Small intestine (tissue), 16 donors: ENCODE measurements at places on chromosomes 5 and 9.

DNA sequence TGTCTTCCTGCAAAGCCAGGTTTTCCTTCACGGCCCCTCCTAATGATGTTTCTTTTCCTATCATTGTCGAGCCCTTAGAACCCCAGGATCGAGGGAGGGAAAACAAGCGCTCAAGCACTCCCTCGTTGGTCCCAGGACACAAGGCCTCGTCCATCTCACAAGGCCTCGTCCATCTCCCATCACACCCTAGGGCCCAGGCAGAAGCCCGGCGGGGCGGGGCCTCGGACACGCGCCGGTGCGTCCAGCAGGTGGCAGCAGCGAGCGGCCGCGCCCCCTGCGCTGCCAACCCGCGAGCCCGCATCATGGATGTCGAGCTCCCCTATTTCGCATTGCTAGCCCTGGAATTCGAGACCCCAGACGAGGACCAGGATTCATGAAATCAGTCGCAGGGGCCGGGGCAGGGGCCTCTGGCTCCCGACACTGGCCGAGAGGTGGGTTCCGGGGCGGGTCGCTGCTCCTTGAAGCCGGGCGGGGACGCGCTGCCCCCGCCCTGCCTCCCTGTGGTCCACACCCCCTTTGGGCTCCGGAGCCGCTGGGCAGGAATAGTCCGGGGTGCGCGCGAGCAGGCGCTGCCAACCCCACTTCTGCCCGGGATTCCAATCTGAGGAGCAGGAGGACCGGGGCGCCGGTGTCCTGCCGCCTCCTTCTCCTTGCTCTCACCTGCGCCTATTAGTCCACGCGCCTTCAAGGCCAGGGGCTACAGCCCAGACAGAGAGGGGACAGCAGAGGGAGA, at the start of gene ABLIM3:
Gene ABLIM3 (plus strand): TSS at position 270 of the 733 bp plus-strand sequence. CDS start 603 bp downstream, outside the sequence.
- peak; percentile 44 for DNase-seq

DNA sequence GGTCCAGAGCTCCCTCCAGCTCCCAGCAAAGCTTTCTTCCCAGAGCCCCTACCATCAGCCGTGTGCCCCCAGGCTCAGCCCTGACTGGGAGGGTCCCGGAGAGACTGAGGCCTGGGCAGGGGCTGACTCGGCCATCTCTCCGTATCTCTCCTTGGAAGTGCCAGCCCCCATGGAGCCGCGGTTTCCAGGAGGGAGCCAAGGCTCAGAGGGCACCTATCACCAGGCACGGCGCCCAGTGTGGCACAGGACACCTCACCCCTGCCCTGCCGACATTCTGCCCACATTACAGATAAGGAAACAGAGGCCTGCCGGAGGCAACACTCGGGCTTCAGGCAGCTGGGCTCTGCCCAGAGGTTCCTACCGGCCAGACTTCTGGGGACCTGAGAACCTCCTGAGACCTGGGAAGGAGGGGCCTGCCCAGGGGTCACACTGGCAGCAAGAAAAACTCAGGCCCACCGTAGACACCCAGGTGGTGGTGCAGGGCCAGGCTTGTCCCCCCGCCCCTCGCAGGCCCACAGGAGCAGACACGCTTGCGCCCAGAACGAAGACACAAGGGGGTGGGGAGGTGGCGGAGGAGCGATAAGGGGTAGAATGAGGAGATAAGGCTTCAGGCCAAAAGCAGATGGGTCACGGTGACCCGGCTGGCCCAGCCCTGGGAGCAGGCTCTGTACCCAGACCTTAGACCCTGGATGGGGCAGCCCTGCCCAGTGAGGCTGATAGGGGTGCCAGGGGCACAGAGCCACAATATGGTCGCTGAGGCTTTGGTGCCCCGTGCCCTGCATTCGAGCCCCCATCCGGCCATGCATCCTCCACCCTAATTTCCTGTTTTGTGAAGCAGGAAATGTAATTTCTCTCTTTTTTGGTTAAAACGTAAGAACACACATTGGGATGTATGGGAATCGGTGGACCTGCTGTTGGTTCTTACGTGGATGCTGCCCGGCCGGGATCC, 11.8 kb downstream of the NR5A1 start:
- DNase-seq: no peak

DNA sequence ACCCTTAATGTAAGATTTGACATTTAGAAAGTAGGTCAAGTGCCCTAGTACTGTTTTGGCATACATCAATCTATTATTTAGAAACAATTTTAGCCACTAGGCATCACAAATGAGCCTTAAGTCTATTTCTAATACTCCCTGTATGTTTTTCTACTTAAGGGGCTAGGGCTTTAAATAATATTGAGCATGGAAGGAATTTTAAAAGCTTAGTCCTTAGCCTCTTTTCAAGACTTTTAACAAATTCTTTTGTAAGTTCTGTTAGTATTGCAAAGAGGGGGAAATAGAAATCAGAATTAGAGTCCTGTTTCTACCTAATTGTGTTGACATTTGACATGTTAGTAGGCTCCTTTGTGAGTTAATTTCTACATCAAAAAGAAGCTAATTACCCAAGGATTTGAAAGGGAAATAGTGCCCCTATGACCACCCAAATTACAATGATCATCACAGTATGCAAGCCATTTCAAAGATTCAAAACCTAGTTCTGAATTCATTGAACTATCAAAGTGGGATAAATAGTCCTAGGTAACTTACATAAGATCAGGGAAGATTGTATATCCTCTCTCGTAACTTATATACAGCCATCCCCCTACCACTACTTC, 647.8 kb upstream of the ACO1 start:
- DNase-seq: no peak

- peak; percentile 51 for DNase-seq
Observed at GRCh38 chr9:92961627-92962302, 14.4 kb downstream of the FGD3 start.

DNA sequence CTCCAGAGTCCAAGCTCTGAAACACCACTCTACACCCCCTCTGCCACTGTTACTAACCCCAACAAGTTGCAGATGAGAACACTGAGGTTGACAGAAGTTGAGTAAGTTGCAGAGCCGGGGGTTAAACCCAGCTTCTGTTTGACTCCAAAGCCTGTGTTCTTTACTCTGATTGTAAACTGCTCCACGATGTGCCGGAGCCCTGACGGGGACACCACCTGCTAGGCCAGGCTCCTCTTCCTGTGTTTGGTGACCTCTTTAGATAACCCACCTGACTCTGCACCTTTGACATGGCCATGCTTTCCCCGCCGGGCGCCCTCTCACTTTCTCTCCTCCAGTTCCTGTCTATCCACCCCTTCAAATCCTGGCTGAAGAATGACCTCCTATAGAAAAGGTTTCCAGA, 96.7 kb downstream of the PAX5 start:
- no peak for DNase-seq

DNA sequence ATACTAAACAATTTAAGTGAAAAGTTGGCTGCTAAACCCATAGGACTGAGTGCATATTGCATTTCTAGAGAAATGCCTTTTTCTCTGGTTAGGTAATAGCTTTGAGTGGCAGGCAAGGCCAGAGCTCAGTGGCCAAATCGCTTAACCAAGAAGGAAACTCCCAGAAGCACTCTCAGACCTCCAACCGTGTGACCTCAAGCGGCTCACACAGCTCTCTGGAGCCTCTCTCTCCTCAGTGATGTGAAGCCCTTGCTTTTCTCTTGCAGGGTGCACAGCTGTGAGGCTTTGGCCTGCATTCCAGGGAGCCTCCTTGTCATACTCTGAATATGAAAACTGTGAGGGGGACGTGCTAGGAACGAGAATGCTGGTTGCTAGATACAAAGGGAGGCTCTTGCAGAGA, 106.7 kb downstream of the INSYN2B start:
- DNase-seq: no peak

- peak; percentile 18 for DNase-seq
Observed at GRCh38 chr9:122498883-122499288, 11.7 kb upstream of the OR1J2 start.

DNA sequence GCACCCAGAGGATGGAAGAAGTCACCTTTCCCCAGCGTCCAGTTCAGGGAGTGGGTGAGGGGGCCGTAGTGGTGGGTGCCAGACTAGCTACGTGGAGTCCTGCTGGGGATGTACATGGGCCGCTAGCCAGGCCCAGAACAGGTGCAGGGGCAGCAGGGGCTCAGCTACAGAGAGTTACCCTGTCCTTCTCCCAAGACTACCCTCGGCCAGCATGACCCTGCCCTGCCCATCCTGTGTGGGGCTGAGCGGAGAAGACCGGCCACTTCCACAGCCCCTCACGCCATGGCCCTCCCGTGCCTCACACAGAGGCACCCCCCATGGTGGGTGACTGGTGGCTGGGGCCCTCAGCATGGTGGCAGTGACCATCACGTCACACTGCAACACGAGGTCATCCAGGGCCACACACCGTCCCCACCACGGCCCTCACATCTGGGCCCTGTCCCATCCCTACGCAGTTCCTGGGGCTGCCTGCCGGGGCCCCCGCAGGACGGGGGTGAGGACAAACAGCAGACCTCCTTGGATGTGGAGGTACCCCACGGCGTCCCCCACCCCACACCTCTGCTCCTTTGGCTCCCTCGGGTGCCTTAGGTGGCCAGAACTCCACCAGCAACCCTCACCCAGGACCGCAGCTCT, 977 bp upstream of the DPP7 start:
- no peak for DNase-seq

DNA sequence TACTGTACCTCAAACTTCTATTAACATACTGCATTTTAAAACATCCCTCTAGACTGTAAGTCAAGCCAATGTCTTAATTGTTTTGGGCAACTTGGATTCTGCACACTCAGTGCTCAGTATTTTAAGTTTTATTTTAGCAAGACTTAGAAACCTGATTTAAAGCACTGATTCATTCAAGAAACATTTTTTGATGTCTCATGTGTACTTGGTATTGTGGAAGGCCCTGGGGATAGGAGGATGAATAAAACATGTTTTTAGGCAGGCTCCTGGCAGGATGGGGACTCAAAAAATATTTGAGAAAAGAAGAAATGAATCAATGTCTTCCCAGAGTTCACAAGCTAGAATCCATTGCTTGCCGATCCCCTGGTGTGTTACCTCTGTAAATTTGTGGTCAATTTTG, 334.0 kb upstream of the PUM3 start:
- no peak for DNase-seq

DNA sequence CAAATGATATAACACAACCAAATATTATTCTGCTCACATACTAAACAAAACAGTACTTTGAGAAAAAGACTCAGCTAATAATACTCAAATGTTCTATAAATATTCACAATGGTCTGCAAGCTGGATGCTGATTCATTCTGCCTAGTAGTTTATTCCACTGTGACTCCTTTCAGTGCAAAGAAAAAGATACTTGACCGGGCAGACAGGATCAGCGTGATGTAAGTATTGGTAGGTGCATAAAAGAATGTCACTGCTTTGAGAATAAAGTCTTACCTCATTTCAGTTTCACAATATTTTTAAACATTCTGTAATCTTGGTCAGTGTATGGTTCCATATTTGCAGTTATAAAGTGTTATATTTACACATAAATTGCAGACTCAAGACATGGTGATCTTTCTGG, 223.0 kb upstream of the NUDT12 start:
- no peak for DNase-seq

- DNase-seq: no peak
Observed at GRCh38 chr5:423626-424261, 19.2 kb upstream of the EXOC3 start.

- peak; percentile 5 for DNase-seq
Observed at GRCh38 chr9:136171009-136171800, 33.7 kb downstream of the LHX3 start.

DNA sequence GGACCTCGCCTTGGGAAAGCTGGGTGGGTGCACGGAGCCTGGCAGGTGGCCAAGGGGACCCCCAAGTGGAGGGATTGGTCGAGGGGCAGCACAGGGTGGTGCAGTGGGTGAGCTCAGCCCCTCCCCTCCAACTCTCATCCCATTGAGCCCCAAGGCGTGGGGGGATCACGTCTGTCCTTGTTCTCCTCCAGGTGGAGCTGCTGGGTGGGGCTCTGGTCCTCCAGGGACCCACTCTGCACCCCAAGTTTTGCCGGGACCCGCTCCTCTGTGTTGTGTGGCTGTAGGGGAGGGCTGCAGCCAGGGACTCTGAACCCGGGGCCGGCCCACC, 3.6 kb upstream of the FUT7 start:
- DNase-seq: no peak

- no peak for DNase-seq
Observed at GRCh38 chr5:135880801-135881200, 14.8 kb downstream of the IL9 start.

- no peak for DNase-seq
Observed at GRCh38 chr5:115507681-115508080, 36.9 kb downstream of the FEM1C start.

- peak; percentile 18 for DNase-seq
Observed at GRCh38 chr9:3922846-3923245, 377.0 kb downstream of the GLIS3 start.

GRCh38 chr9:82201196-82201595, 212.6 kb downstream of the SPATA31D1 start:
- DNase-seq: no peak

DNA sequence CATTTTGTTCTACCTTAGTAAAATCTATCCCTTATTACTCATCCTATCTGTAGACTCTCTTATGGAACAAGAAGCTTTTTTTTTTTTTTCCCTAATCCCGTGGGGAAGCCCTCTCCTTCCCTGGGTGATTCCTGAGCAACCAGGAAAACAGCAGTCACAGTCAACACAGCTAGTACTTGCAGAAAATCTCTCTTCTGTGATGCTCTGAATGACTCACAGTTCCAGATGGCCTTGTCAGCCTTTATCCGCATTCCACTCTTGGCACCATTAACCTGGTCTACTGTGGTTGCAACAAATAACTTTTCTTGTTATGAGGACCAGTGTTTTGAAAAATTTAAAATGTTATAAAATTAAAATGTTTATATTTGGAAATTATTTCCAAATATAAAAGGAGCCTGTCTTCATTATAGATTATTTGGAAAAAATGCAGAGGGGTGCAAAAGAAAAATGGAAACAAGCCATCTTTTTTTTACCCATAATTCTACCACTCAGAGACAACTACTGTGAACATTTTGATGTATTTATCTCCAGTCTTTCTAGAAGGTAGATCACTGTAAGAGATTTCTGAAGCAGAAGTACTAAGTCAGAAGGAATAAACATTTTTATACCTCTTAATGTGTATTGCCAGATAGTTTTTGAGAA, 486.7 kb downstream of the RAB3C start:
- DNase-seq: no peak

DNA sequence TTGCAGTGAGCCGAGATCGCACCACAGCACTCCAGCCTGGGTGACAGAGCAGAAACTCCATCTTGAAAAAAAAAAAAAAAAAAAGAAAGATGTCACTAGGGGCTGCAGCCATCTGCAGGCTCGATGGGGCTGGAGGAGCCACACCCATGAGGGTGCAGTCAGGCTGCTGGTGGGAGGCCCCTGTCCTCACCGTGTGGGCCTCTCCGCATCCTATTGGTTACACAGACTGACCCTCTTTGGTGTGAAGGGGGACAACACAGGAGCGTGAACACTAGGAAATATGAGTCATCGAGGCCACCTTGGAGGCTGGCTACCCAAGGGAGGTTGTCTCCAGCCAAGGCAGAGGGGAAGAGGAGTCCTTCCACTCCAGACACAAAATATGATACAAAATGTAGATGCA, 14.0 kb upstream of the FAM193B start:
- DNase-seq: no peak

DNA sequence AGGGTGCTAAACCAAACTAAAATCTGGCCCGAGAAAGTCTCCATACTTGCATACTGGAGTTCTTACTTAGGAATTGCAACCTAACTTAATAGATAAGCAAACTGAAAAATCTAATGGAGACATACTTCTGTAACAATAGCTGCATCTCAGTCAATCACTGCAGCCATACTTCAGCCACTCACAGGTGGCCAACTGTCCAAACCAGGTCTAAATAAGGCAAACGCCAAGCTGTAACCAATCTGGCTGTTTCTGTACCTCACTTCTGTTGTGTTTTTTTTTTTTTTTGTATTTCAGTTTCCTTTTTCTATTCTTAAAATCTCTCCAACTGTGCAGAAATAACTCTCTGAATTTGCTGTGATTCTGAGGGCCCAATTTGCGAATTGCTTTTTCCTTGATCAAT, 4.4 kb upstream of the NDUFB6 start:
- no peak for DNase-seq
